Activated naive CD8-positive, alpha-beta T cell treated with anti-CD3 and anti-CD28 coated beads, Interleukin-2, amount 10 ng/mL, durations not matched to agents 7 days and 5 days (primary cell): ENCODE measurements at places on chromosomes 3 and 15. TPM values are rescaled to one million over a fixed set of nuclear protein-coding genes. Genes with fewer than 3 reads are reported as not detected.

LIPH gene
- total RNA-seq, result not detected

SLC24A5 gene
- not detected for total RNA-seq

ARHGEF26 gene
- total RNA-seq, result not detected

C3orf33 gene
- total RNA-seq, result 2.1 TPM

ADAMTSL3 gene
- not detected for total RNA-seq

FBXW12 gene
- not detected for total RNA-seq

GPR27 gene
- 0.17 TPM for total RNA-seq

VEPH1 gene
- not detected for total RNA-seq

CHRNA3 gene
- not detected for total RNA-seq

B3GALNT1 gene
- 10.4 TPM for total RNA-seq

GOLGA8O gene
- 13.9 TPM for total RNA-seq

RTP4 gene
- 16.9 TPM for total RNA-seq

ITIH1 gene
- total RNA-seq, result not detected

SNX22 gene
- total RNA-seq, result 1.1 TPM

MAP1A gene
- 3.5 TPM for total RNA-seq

DNA sequence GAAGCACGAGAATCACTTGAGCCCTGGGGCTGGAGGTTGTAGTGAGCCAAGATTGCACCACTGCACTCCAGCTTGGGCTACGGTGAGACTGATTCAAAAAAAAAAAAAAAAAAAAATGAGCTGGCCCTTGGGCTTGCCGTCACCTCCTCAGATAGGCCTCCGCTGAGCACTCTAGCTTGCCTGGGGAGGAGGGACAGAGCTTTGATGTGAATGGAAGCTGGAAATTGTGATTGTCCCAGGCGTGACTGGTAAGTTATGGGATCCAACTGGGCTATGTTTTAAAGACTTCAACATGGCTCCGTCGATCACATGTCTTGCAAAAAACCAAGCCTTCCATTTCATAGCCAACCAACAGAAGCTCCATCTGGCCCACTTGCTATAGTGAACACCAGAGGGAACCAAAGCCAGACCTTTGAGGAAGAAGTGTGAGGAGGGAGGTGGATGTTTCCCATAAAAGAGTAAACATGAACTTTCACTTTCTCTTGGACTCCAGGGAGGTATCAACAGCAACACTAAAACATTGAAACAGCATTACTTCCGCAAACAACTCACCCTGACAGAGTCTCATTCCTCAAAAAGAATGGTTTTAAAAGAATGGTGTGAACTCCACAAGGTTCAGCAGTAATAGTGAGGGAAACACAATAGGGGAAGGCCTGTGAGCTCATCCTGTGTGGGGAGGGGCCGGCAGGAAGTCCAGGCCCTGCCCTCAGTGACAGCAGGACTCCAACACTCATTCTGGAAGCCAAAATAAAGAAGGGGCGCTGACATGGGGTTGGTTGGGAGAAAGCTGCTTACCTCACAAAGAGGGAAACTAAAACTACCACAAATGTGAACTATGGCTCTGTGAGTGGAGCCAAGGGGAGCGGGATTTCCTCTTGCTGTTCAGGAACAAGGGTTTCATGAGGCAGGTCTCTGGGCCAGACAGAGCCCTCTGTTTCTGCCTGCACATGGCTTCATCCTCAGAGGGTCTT lies 59.2 kb upstream of the IL12A start:
- no peak for DNase-seq

GRCh38 chr3:111577798-111578685 lies 17.1 kb downstream of the ZBED2 start:
- DNase-seq, result no peak

GRCh38 chr3:161794551-161794950 lies 297.9 kb downstream of the OTOL1 start:
- no peak for DNase-seq

DNA sequence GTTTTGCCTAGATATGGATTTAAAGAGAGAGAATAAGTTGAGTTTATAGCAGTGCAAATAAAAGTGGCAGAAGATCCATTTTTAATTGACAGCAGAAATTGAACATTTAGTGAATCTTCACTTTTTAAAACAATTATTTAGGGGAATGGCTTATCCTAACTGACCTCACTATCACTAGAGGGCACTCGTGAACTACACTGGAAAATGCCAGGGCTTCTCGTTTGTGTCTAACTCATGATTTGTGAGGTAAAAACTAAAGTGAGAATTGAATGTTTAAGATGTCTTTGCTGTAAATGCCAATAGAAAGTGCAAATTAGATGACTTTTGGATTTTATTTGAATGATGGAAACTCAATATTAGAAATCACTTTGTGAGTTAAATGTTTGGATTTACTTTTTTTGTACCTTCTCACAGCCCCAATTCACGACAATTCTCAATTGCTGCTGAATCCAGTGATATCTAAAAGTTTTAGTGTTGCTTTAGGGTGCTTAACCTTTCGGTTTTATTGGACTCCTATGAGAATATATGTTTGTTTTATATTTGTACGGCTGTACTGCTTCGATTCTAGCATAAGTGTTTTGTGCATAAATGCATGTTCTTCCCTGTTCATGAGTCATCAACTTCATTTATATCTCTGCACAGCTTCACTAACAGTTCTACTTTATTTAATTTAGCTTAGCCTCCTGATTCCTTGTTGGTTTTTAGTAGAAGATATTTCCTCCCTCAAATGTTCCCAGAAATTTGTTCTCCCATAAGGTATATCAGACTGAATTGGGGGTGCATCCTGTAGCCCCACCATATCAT lies 462.1 kb downstream of the MFSD1 start:
- DNase-seq, result no peak

DNA sequence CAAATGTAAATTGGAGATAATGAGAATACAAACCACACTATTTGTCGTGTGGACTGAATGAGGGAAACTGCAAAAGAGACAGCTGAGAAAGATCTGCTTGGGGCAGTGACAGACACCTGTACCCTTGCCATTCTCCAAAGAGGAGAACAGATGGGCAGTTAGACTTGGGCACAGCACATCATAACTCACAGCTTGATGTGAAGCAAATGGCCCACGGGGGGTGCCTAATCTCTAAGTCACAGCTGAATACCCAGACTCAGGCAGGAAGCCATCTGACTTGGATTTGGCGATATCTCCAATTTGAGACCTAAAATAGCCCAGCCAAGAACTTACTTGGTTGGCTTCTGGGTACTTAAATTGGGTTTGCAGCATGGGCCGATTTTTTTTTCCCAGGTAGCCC lies 10.0 kb upstream of the SLC6A11 start:
- no peak for DNase-seq

- no peak for DNase-seq
These were observed 67.3 kb downstream of the MCF2L2 start for GRCh38 chr3:183360971-183361624.

- DNase-seq, result no peak
These were observed 5.1 kb downstream of the LSAMP start for GRCh38 chr3:116440196-116440595.

DNA sequence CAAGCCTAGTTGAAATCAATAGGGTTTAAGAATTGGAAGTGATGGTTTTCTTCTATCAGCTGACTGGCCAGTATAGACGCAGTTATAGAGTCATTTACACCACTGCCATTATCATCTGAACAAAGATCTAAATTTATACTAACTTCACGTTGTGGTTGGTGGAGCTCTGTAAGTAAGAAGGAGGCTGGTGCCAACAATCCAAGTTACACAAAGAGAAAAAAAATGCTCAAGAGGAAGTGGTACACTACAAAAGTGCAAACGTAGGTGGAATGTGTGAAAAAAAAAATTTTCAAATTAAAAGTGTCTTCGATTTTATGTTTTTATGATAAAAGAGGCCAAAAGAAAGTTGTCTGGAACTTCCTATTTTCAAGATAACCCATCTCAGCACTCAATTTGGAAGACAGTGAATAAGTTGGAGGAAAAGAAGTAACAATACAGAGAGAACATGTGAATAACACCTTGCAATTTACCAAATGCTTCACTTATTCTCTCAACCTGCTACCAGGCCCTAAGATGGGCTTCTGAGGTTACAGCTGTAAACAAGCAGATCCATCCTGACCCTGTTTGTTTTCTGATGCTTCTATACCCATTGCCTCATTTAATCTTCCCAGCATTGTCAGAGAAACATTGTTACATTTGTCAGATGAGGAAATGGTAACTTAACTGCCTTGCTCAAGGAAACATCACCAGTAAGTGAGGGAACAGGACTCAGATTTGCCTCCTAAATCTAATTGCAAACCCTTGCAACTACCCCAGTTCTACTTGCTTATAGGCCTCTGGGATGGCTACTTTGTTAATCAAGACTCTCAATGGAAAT lies 12.0 kb upstream of the TASOR start:
- DNase-seq, result no peak

GRCh38 chr3:169984292-169984691 lies 17.7 kb downstream of the SEC62 start:
- DNase-seq, result no peak

DNA sequence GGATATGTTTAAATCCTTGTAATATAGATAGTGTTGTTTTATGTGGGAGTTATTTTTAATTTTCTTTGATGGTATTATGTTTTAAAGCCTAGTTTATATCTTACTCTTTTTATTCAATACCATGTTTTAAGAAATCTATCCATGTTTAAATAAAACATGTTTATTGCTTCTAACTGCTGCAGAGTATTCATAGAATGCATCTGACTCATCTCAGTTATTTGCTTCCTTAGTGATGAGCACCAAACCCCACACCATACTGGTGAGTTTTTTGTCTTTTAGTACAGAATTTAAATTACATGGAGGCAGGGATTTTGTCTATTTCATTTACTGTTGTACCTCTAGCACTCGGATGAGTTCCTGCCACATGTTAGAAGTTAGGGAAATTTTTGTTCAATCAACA lies 209.2 kb downstream of the NSUN3 start:
- DNase-seq, result no peak

- no peak for DNase-seq
These were observed 47.1 kb downstream of the TFG start for GRCh38 chr3:100756441-100756840.

DNA sequence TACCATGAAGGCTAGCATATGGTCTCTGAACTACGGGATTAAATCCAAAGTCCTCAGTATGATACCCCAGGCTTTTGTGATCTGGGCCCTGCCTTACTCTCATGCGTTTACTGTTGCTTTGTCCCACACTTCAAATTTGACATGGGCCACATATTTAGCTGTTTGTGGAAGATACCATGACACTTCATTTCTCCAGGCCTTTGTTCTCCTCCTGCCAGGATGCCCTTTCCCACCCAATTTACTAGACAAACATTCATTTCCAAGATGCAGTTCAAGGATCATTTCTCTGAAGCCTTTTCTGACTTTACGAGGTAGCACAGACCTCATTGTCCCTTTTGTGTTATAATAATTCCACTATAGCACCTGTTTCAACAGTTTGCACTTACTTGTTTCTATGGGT lies 2.2 kb upstream of the OXSM start:
- DNase-seq, result no peak

GRCh38 chr3:126672340-126672739 lies 17.4 kb upstream of the TXNRD3 start:
- no peak for DNase-seq

GRCh38 chr15:33111041-33111451 lies 83.5 kb downstream of the FMN1 start:
- DNase-seq, result no peak

GRCh38 chr3:14280326-14280725 lies 101.7 kb downstream of the LSM3 start:
- no peak for DNase-seq

DNA sequence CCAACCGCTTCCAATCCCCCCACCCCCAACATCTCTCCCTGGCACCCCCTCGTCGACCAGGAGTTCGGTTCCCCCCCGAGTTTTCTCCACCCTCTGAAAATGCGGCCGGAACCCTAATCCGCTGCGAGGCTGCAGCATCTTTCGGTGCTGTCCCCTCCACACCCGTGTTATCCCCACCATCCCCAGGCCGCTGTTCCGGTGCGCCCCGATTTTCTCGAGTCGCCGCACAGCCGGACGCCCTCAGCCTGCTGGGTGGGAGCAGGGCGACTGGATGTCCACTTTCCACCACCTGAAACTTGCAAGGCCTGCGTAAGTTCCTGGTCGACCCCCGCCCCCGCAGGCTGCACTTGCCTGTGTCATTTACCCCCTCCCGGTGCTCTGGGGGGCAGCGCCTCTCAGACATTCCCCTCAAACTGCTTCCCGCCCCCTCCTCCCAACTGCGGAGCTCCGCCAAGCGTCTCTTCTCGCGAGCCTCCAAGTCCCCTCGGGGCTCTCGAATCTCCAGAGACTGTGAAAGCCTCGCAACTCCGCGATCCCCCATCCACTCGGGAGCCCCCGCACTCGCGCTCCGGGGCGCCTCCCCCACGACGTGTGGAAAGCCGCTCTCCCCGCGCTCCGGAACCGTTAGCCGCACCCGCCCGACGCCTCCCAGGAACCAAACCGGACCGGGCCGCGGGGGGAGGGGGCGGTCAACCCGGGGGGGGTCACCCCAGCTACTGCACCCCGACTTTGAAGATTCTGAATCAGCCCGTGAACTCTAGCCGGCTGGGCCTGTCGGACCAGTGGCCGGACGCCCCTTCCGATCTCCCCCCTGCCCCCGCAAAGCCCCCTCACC lies 566 bp downstream of the ETV5 start:
- peak; percentile 53 for DNase-seq

DNA sequence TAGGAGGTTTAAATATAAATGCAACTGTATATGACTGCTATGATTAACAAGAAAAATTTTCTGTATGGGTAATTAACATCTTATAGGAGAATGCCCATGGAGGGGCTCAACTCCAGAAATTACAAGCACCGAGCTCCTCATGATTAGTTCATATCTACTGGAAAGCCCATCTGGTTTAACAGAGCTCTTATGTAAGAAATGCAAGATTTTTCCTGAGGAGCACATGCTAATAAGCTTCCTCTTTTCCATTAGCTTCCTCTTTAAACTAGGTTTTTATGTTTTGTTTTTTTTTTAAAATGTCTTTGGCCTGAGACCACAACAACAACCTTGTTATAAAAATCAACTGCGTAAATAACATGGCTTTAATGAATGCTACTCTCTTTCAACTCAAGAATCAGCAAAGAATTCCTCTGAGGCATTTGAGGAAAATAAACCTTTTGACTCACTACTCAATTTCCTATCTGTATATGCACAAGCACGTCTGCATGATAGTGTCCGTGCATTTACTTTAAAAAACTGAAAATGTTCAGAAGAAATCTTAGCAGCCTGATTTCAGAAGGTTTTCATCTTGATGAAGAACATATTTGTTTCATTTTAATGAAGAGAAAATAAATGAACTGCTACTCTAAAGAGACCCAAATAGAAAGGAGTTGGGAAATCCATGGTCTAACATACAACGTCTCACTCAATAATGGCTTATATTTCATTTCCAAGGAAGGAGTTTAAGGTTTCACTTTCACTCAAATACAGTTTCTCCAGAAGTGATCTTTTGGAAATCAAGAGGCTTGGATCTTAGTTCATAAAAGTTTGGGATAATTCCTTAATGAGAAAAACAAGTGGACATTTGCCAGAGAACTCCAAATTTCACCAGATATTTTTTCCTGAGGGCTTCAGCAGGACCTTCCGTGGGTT lies 180.8 kb downstream of the KCNAB1 start:
- DNase-seq, result no peak

DNA sequence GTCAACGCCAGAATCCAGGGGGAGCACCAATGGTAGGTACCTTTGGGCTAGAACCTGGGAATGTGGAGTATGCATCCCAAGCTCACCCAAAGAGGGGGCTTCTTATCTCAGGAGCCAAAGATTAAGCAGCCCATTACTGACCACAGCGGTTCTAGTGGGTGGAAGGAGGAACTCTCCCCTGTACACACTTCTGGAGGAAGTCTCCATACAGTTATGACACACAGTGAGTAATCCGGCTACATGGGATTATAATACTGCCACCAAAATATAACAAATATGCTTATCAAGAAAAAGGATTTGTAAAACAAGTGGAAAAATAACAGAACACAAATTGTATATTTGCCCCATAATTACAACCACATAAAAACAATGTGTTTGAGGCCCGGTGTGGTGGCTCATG lies 8.4 kb downstream of the MYO1E start:
- DNase-seq, result no peak

GRCh38 chr15:58748852-58749531 lies 515 bp downstream of the ADAM10 start:
- peak; percentile 71 for DNase-seq
